Stimulated activated memory B cell treated with anti-CD40 and anti-IgM and Interleukin-4, amounts not matched to agents 10 μg/mL and 1 μg/mL and 100 μg/mL, for 72 hours (primary cell): ENCODE measurements at places on chromosomes 11 and 22.
A peak's percentile ranks its signal among the peaks of the same experiment; 100 is the strongest.

DNA sequence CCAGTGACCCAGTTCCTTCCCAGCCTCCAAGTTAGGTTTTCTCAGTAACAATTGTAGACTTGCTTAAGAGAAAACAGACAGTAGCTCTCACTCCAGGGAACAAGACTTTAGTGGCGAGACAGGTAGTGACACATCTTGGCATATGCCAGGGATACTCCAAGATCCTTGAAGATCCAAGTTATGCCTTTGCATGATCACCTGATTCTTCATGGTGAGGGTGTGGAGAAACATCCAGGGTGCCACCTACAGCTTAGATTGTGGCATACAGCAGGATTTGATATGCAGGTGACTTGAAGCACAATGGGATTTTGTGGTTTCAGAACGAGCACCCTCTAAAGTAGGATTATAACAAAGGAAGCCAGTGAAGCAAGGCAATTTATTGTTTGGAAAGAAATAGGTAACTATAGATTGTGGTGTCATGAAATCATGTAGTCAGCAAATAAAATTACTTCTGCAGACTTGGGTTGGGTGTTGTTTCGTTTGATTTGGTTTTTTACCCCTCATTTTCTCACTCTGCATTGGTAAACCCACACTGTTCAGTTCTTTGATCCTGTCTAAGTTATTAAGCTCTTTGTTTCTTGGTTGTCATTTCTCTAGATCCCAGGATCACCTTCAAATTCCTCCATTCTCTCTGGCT lies 9.2 kb downstream of the POU2AF3 start:
- ATAC-seq, result no peak

GRCh38 chr11:68077617-68078582 lies 39.1 kb downstream of the TCIRG1 start:
- ATAC-seq, result peak; percentile 79

DNA sequence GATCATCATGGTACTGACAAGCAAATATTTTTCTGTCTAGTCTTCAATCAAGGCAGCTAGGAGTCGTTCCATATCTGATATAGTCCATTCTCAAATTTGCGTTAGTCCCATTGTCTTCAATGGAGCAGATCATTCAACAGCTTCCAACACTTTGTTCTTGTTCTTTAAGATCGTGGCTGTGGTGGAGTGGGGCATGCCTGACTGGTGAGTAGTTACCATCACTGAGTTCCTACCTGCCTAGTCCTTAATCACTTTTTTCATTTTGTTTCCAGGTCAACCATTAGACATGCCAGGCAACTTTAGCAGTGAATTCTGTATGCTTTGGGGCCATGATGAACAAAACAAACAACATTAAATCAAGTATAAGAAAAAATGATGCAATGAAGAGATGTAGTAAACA lies 693.1 kb upstream of the KIRREL3 start:
- ATAC-seq, result no peak

GRCh38 chr22:20437613-20438426 lies at the start of gene SCARF2:
Gene SCARF2 (minus strand): TSS chr22:20437825. CDS start chr22:20437754, 71 bp downstream.
- ATAC-seq, result no peak

GRCh38 chr11:65571940-65572339 lies 398 bp upstream of the FAM89B start:
- no peak for ATAC-seq

DNA sequence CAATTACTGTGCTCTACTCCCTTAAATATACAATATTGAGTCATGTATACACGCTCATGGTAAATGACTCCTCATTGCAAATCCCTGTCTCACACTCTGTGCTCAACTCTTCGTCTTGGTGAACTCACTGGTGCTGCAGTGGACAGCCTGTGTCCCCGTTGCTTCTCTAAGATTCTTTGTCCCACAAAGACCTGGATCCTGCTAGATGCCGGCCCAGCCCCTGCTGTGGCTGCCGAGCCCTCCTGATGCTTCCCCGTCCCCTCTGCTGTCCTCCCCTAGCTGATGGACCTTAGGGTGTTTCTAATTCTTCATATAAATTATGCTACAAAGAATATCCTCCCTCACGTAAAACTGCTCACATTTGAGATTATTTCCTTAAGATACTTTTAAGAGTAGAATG lies 5.5 kb downstream of the APOL2 start:
- ATAC-seq, result no peak

DNA sequence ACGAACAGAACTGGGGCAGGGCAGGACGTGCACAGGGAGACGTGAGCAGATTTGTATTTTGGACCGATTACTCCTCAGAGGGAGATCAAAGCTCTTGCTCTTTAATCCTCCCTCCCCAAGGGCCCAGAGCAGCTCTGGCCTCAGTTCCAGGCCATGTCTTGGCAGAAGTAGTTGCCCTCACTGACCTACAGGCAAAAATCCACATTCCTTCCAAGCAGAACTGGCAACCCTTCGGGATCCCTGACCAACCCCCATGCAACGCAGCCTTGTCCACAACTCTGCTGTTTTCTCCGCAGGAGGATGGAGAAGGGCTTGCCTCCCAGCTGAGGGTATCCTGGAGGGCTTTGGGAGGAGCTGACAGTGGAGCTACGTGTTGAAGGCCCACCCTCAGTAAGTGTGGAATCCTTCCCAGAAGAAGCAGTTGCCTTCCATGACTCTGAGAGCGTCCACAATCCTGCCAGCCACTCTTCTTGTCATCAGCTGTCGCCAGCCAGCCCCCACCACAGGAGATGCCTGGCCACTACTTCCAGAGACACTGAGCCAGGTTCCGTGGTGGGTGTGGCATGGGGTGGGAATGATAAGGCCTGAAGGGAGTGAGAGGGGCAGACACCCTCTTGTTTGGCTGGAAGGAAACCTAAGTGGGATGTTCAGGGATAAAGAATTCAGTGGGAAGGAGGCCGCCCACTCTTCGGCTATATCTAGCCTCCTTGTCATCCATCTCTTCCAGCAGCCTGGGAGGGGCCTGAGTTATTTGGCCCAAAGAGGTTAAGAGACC lies 68.1 kb downstream of the PDE2A start:
- ATAC-seq, result no peak

- no peak for ATAC-seq
These were observed 1.4 kb upstream of the DHCR7 start for GRCh38 chr11:71449596-71449995.

DNA sequence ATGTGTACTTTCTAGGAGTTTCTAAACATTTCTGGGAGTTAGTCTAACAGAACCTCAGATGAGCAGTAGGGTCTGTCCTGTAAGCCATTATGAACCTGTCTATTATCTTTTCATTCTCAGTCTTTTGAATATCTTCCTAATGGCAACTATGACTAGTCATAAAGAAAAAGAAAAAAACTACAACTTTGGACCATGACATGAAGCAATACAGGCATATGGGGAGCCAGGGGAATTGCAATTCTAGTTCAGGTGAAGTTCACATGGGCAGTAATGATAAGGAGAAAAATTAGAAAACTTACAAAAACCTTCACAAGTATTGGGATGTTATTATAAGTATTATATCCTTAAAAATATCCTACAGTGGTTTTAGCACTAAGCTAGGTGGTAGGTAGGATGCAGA lies 649.0 kb upstream of the ANO5 start:
- ATAC-seq, result no peak

GRCh38 chr11:46671958-46672315 lies 28.5 kb downstream of the ARHGAP1 start:
- no peak for ATAC-seq

DNA sequence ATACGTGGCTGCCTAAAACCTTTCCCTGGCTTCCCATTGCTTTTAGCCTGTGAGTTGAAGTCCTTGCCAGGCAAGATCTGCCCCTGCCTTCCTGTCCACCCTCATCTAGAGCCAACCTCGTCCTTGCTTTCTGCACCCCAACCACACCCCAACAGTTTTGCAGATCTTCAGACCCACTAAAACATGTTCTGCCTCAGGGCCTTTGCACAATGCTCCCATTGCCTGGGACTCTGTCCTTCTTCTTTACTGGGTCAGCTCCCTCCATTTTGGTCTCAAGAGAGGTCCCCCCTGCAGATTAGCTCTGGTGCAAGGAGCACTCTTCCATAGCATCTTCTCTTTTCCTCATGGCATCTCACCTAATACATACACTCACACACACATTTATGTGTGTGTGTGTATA lies 8.4 kb upstream of the ANAPC15 start:
- no peak for ATAC-seq

DNA sequence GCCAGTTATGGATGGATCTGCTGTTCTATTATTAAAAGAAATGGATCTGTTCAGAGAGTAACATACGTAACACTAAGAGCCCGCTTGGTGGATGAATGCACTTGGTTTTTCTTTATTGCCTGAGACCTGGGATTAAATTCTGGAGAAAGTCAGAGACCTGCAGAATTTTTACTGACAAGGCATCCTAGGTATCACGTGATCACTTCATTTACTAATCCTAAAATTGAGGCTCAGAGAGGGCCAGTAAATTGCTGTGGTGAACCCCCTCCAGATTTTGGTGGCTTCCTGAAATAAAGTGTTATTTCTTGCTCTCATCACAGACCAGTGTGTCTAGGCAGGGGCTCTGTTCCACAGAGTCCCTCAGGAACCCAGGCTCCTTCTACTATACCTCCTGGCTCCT lies 187.9 kb upstream of the LARGE1 start:
- ATAC-seq, result no peak
